Tibial nerve (tissue), 4 donors: ENCODE measurements at places on chromosomes 7 and 10.
A peak's percentile ranks its signal among the peaks of the same experiment; 100 is the strongest.

DNA sequence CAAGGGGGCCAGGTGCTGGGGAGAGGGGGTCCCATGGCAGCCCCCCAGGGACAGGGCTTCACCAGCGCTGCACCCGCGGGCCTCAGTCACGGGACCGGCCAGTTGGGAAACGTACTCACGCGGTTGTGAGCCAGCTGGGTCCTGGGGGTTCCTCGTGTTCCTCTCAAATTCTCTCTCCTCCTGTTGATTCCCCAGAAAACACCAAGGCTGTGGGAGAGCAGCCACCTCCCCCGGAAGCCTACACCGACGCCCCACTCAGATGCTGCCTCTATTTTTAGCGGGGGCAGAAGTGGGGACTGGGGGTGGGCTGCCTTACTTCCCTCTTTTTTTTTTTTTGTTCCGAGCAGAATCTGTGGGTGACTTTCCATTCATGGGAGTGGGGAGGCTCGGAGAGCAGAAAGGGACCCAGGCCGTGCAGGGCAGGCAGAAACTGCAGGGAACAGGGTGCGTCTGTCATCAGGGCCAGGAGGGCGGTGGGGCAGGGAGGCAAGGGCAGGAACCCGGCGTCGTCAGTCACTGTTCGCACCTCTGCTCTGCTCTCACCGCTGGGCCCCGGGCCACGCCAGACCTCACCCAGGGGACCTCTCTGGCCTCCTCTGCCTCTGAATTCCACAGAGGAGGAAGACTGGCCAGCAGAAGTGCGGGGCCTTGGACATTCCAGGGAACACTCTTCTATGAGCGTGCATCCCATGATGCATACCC, 63.1 kb downstream of the CARD11 start:
- no peak for DNase-seq

- no peak for DNase-seq
Observed at GRCh38 chr10:71046747-71047146, 158.4 kb upstream of the PCBD1 start.

GRCh38 chr10:95513008-95513589, 48.1 kb downstream of the SORBS1 start:
- DNase-seq: peak; percentile 26

DNA sequence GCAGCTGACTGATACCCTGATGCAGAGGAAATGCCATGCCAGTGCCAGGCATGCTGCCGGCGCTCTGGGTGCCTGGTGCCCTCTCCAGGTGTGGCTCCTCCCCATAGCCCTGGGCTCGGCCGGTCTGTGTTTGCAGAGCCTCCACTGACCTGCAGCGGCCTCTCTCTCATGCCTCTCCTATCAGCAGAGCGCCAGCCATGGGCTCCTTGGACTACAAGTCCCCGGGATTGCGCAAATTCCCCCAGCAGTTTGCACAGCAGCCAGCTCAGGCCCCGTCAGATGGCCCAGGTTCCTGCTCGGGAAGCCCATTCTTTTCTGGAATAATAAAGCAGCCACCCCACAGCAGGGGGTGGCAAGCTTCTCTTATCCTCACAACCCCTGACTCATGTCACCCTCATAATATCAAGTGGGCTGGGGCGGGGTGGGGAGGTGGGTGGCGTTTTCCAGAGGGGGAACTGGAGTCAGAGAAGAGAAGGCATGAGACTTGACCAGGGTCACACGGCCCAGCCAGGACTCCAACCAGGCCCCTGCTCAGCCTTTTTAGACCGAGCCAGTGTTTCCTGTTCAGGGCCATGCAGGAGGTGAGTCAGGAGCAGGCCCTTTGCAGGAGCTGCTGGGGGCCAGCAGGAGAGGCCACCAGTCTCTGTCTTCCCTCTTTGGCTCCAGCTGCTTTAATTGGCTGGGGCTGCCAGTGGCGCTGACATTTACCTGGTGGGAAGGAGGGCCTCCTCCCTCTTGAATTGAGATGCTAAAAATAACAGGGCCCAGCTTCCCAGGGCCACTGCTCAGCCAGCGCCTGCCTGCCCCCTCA, 58.6 kb downstream of the ZMIZ1 start:
- DNase-seq: peak; percentile 57

GRCh38 chr7:137563981-137564380, 220.4 kb upstream of the PTN start:
- no peak for DNase-seq

GRCh38 chr10:110209454-110209925, 2.1 kb downstream of the MXI1 start:
- peak; percentile 60 for DNase-seq

- no peak for DNase-seq
Observed at GRCh38 chr7:44769776-44770294, 21.2 kb downstream of the ZMIZ2 start.

- no peak for DNase-seq
Observed at GRCh38 chr7:12594122-12594897, 23.8 kb downstream of the SCIN start.

DNA sequence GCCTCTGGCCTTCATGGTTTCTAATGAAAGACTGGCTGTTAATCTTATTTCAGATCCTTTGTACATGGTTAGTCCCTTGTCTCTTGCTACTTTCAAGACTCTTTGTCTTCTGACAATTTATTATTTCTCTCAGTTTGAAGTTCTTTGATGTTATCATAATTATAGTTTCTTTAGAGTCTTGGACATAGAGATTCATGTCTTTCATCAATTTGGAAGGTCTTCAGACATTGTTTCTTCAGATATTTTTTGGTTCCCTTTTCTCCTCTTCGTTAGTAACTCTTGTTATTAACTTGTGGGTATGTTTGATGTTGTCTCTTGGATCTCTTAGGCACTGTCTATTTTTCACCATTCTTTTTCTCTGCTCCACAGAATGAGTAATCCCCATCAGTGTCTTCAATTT, 8.7 kb downstream of the ZNF37A start:
- no peak for DNase-seq

- no peak for DNase-seq
Observed at GRCh38 chr10:1127629-1128028, 71.4 kb downstream of the WDR37 start.

DNA sequence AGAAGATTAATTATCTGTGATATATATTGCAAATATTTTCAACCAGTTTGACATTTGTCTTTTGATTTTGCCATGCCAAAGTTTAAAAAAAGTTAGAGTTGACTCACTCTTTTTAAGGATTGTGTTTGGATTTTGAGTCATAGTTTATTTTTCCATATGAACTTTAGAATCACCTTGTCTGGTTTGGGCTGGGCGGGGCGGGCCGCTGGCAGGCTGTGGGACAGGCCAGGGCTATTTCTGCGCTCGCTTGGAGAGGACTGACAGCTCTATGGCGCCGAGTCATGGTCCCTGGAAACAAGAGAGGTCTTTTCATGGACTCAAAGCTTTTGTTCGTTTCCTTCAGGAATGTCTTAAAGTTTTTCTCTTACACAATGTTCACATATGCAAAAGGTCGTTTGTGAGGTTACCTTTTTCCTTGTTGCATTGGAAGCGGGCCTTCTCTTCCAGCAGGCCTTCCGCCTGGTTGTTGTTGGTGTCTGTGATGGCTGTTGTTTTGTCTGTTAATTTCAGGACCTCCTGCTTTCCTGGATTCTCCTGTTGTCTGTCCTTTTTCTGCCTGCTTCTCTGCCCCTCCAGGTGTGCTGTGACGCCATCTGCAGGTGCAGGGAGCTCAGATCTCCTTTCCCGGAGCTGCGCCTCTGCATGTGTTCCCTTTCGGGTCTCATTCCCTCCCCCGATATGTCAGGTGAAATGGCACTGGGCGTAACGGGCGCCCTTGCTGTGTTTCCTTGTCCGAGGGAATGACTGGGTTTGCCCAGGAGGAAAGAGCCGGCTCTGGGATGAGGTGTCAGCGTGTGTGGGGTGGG, 53.8 kb downstream of the INPP5A start:
- no peak for DNase-seq

- no peak for DNase-seq
Observed at GRCh38 chr10:24363070-24363469, 154.1 kb downstream of the KIAA1217 start.

DNA sequence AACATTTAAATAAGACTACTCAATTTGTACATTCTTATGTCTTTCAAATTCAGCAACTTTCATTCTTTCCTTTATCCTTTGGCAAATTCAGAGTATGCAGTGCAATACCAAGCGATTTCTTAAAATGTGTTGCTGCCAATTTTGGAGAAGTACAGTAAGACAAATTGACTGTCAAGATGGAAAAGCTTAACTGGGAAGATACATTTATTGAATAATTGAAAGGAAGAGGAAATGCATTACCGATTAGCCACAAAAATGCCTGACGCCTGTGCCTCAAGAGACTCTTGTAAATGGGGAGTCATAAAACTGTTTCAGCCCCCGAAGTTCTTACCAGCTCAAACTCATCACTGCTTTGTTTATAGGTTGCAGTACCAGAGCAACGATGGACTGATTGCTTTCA, 373.3 kb upstream of the GALNT17 start:
- DNase-seq: no peak

DNA sequence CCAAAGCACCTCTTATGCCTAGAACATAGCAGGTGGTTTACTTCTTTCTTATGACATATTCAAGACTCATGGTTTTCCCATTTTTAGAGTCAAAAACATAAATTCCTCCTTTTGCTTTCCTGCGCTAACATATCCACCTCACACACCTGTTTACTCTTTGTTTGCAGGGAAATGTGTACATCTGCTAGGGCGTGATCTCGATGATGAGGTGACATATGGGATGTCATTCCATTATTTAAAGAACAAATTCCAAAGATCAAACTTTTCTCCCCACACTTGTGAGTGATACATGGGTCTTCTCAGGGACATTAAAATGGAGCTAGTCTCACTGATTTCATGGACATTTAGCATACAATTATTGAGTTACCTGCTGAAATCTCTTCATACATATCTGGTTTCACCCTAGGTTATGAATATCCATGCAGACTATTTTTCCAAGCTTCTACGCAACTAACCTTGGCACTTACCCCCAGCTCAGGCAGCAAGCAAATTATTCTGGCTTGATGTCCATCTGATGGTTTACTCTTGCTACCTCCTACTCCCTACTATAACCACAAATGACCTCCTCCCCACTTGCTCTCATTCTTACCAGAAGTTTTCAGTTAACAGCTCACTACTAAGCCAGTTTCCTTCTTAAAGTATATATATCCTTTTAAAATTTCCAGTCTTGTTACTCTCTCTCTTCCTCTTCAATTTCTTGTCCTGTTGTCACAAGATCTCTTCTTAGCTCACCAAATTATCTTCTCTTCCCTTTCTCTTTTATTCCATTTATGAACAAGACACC, 208.5 kb downstream of the RNLS start:
- DNase-seq: no peak

GRCh38 chr10:100490531-100490930, 27.7 kb downstream of the WNT8B start:
- DNase-seq: no peak

GRCh38 chr10:125840955-125841354, 17.6 kb downstream of the BCCIP start:
- DNase-seq: no peak

- no peak for DNase-seq
Observed at GRCh38 chr7:107836237-107837144, 33.5 kb upstream of the SLC26A3 start.

- no peak for DNase-seq
Observed at GRCh38 chr7:99563650-99564049, 5.2 kb downstream of the ZNF655 start.

DNA sequence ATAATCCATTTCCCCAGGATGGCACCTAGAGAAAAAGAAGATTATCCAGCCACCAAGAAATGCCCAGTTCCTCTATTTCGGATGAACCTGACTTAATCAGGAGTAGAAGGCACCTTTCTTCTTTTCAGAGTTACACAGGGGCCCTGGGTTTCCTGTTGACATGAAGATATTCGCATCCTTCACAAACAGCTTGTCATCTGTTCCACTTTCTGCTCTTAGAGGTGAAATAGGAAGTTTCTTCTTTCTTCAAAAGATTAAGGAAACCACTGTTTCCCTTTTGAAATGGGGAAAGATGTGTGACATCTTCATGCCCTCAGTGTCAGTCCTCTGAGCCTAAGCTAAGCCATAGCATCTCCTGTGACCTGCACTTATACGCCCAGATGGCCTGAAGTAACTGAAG, 39.1 kb upstream of the RAB18 start:
- DNase-seq: no peak

DNA sequence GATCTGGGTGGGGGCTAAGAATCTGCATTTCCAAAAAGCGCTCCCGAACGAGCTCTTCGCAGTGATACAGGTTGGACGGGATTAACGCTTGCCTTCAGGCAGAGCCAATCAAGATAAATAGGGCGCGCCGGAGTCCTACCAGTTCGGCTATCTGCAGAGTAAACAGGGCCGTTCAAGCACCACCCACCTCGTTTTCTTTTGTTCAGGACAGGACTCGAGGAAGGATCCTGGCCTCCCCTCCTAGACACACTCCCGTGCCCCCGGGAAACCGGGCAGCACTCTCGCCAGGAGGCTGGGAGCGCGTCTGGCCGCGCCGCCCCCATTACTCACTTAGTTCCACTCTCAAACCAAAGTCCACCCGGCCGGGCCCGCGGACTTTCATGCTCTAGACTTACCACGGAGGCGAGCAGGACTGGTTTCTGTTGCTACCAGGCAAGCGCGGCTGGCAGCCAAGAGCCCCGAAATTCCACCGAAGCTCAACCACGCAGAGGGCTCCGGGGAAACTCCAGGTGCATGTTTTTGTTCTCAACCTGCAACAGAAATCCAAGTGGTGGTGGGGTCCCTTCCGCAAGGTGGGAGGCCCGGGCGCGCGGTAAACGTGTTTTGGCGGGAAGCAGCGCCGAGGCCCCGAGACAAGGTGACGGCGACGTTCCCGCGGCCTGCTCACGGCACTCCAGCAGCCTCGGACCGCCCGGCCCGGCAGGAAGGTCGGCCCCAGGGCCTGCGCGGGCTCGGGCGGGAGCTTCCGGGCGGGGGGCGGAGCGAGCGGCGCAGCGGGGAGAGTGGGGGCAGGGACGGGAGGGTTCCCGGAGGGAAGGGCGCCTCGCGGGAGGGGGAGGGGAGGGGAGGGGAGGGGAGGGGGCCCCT, 12.7 kb downstream of the HNRNPF start:
- peak; percentile 59 for DNase-seq

- no peak for DNase-seq
Observed at GRCh38 chr10:24465124-24465874, 256.4 kb downstream of the KIAA1217 start.

DNA sequence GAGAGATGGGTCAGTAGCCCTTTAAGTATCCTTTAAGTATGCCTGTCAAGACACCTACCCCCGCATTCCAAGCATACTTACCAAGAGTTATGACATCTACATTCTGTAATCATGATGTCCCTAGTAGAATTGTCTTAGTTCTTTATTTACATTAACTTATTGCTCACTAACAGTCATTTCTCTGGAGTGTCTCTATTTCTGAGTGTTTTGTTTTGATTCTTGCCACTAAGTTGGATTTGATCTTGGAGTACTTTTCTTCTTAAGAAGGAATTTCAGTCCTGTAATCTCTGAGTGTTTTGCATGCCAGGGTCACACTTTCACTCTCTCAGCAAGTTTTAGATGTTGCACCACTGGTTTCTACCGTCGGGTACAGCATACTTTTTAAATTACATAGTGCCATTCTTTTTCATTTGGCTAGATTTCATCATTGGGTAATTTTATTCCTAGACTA, 1053.9 kb downstream of the KCNMA1 start:
- no peak for DNase-seq

GRCh38 chr7:139666501-139666900, 111.3 kb downstream of the HIPK2 start:
- no peak for DNase-seq

GRCh38 chr10:101879456-101880231, 36.0 kb upstream of the KCNIP2 start:
- DNase-seq: no peak
